Activated CD4-positive, alpha-beta T cell treated with anti-CD3 and anti-CD28 coated beads, Interleukin-10, Interleukin-2, amounts not matched to agents 100 ng/mL and 50 ng/mL, durations not matched to agents 16 hours and 8 hours (primary cell): ENCODE measurements at places on chromosomes 4 and X.
A peak's percentile ranks its signal among the peaks of the same experiment; 100 is the strongest.

- no peak for DNase-seq
These were observed 38.2 kb downstream of the PPP1R2C start for GRCh38 chrX:42739741-42740140.

- DNase-seq: no peak
These were observed 18.3 kb upstream of the H2AZ1 start for GRCh38 chr4:99968330-99968729.

DNA sequence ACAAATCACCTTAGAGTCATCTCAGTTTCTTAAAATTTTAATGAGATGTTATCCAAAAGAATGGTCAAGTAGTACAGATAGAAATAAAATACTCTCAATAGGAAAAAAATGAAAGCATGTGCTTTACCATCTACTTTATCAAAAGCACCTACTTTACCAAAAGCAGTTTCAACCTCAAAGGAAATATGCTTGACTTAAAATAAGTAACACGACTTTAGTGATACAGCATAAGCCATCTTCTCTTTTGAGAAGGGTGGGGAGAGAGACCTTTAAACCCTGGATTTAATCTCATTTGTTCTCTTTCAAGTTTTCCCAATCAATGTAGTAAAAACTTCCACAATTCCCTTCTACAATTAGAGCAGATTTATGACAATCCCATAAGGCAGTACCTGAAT lies 26.5 kb downstream of the OTUD4 start:
- no peak for DNase-seq

- DNase-seq: no peak
These were observed 685.8 kb downstream of the GABRG1 start for GRCh38 chr4:45438047-45438446.

GRCh38 chr4:87559090-87559837 lies 30.1 kb upstream of the SPARCL1 start:
- DNase-seq: peak; percentile 85
